ENCODE measurements at places on chromosomes 12 and 14.
A peak's percentile ranks its signal among the peaks of the same experiment; 100 is the strongest.

DNA sequence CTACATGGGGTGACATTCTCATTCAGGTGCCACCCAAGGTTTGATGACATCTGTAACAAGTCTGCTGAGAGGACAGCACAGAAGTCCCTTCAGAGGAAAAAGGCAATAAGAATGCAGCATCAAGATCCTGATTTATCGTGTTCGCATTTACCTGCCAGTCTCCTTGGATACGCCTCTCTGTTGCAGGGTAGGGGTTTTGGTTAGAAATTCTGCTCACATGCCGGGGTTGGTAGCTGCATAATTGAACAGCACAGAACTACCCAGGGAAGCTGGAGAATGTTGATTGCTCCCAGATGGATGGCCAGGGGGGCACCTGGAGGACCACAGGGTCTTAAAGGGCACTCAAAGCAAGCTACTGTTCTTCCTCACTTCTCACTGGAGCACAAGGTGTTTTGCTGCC is 31.1 kb upstream of the CHST11 start:
- no peak for DNase-seq

- no peak for DNase-seq
Observed at GRCh38 chr12:51911788-51912711, 4.7 kb downstream of the ACVRL1 start.

GRCh38 chr14:42113358-42114069 is 506.8 kb downstream of the LRFN5 start:
- DNase-seq = no peak

DNA sequence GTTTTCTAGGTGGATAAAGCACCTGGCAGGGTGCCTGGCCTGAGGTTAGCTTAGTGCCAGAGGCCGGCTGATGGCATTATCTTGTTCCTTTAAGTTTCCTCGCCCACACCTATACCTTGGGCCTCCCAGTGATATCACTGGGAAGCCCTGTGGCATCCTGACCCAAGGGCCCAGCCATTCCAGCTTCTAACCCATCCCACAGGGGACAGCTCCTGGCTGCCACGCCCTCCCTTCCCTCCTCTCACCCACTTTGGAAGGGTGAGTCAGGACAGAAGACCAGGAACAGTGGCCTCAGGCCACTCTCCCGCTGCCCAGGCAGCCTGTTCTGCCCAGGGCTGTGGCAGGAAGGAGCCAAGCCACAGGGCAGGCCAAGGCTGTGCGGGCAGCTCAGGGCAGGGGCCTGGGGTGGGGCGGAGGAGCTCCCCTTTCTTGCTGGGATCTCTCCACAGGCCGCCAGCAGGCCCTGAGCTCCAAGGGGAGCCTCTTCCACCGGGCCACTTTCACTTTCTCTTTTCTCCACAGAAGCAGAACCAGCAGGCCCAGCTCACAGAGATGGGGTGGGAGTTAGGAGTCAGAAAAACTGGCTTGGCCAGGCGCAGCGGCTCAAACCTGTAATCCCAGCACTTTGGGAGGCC is 75.1 kb downstream of the IRF2BPL start:
- DNase-seq = peak; percentile 17

- no peak for DNase-seq
Observed at GRCh38 chr14:24915958-24916595, 133.9 kb downstream of the STXBP6 start.

DNA sequence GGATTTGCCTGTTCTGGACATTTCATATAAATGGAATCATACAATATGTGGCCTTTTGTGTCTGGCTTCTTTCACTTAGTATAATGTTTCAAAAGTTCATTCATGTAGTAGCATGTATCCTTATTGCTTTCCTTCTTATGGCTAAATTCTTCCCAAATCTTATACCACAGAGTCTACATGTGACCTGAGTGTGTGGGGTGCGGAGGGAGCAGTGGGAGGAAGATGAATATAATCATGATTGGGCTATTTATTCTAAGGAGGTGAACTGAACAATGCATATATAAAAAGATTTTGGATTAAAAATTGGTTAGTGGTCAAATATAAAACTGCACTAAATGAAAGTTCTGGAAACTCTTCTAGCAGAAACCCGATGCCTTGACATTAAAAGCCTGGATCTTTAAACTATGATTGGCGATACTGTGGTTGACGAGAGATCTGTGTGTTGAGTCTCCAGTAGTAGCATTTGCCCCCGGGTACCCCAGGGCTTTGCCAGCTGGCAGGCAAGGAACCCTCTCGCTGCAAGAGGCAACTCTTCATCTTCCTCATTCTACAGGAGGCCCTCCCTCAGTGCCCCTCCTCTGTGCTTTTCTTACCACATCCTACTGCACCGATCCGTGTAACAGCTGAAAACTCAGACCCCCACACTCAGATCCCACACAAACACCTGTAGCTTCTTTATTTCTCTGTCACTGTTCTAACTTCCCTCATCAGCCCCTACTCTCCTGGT is 2.6 kb downstream of the CYP46A1 start:
- no peak for DNase-seq

DNA sequence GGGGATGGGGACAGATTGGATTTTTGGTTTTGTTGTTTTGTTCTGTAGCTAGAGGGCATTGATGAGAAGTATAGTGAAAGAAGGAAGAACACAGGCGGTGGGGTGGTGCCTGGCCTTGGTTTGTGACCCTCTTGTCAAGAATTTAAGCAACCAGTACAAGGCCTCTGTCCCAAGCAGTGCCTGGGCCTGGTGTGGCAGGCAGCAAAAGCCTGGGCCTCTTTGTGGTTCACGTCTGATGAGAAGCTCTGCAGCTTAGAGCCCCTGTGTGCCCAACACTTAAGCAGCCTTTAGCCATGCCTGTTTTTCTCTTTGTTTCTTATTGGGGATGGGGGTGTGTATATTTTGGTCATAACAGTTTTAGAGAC is 98.0 kb downstream of the PPP2R5C start:
- DNase-seq = no peak

DNA sequence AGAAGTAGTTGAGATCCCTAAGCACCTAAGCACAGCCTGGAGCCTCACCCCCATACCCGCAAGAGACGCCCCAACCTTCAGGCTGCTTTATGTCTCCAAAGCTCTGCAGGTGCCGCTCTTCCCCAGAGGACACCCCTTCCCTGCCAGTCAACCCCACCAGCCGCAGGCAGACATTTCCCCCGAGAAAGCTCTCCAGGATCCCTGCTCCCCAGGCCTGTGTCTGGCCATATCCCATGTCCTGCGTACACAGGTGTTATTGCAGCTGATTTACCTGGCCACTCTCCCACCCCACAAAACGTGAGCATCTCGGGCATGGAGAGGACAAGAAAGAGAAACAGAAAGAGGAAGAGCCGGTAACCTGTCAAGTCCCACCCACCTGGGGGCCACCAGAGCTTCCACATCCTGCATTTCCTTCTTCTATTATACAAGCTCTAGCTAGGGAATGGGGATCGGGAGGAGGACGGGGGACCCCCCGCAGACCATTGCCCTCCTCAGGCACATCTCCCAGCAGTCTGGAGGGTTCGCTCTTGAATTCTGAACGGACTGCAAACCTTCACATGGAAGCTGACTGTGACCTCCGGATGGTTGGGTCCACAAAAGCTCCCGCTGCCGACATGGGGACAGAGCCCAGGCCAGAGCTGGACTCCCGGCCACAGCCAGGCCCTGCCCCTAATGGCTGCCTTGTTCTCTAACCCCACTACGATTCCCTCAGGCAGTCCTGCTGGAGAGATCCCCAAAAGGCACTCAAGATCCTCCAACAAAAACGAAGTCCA is 17.6 kb downstream of the CCDC88C start:
- DNase-seq = no peak

DNA sequence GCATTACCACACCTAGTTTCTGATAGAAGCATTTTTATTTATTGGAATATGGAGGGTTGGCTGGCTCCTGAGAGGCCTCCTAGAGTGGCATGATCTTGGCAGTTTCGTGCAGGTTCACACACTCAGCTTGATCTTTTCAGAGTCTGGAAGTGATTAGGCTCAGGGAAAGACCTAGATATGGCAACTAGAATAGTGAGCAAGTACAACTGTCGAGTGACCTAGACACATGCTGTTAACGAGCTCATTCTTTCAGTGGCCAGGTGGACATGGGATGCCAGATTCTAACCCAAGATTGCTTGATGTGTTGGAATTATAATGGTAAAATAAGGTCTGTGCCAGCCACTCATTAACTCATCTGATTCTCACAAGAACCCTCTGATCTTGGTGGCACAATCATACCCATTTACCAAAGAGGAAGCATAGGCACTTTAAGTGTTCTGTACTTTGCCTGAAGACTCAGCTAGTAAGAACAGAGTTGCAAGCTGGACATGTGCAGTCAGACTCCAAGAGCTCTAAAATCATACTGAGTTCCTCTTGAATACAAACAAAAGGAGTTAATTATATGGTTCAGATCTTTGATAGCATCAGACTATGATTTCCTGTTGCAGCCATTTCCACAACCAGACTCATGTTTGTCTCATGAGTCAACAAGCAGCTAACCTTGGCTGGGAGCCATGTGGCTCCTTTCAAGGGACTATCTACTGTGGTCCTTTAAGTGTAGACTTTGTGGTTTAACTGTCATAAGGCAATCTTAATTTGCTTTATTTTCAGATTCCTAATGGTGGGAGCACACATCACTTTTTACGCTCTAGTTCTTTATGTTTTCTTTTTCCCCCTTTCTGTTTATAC is 144.2 kb downstream of the PLEKHA5 start:
- DNase-seq = peak; percentile 6

- DNase-seq = no peak
Observed at GRCh38 chr12:112102127-112102526, 6.5 kb downstream of the NAA25 start.

- no peak for DNase-seq
Observed at GRCh38 chr14:65387171-65387570, 25.4 kb upstream of the FUT8 start.

DNA sequence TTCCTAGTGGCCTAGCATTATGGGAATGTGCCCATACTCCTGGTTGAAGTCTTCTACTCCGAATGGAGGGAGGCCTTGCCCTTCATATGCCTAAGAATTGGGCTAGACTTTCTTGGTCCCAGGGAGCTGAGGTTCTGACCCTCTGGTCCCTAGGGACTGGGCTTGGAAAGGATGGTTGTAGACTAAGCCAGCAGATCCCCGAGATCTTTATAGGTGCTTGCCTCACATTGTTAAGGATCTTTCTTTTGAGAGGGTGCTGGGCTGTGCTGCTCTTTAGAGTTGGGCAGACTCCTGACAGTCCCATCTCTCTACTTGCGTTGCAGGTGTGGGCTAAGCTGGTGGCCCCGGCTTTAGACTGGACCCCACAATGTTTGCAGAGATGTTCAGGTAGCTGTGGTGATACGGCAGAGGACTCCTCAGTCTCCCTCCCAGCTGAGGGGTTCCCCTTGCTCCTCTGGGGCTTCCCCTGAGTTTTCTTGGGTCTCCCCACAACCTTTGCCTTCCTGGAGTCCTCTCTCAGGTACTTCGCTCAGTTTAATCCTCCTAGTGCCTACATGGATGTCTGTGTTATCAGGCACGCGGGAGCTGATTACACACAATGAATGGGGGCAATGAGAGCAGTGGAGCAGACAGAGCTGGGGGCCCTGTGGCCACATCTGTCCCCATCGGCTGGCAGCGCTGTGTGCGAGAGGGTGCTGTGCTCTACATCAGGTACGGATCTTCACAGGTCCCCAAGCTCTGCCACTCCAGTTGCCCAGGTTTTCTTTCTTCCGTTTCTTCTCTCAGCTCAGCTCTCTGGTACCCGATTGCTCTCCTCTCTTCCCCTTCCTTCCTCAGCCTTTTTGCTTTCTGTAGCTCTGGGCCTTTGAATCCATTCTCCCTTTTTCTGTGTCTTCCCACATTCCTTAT is 1.3 kb downstream of the MBD6 start:
- DNase-seq = no peak

GRCh38 chr12:55226523-55226922 is 5.7 kb downstream of the OR10A7 start:
- no peak for DNase-seq

- no peak for DNase-seq
Observed at GRCh38 chr14:22952418-22952817, 4.5 kb downstream of the HAUS4 start.

DNA sequence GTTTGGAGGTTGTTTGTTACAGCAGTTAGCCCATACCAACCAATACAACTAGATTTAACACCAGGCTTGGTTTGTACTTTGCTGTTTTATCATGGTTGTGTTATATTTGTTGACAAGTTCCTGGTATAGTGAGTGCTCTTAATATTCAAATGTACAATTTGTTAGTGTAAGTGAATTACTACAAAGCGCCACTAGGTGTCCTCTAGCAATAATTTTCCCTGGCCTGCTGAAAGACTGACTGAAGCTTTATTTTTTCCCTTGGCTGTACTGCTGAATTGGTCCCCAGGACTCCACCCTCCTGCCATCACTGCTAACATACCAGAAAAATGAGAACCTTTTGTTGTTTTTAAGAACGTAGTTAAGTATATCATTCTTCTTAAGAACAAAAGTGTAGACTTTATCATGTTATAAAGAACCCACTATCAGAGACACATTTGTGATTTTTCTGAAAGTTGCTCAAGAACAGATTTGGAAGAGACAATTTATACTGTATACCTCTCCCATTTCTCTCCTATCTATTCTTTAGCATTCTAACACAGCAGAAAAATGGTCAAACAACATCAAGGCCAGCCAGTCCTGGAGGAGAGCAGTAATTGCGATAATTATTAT is 75.3 kb upstream of the FAR2 start:
- DNase-seq = no peak

DNA sequence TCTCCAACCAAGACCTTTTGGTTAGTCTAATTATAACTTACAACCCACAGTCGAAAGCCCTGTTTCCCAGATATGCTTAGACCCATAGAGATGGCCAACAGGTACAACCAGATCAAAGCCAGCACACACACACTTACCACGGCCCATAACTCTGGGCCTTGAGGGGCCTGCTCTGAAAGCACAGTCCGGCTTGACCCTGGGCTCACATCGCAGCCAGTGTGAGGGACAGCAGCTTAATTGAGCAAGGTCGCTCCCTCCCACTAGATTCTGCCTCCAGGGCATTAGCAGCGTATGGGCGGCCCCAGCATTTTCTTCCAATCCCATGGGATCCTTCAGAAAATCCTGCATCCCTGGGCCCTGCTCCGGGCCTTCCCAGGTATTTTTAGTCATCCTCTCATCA is 157.4 kb upstream of the FKBP4 start:
- DNase-seq = no peak

DNA sequence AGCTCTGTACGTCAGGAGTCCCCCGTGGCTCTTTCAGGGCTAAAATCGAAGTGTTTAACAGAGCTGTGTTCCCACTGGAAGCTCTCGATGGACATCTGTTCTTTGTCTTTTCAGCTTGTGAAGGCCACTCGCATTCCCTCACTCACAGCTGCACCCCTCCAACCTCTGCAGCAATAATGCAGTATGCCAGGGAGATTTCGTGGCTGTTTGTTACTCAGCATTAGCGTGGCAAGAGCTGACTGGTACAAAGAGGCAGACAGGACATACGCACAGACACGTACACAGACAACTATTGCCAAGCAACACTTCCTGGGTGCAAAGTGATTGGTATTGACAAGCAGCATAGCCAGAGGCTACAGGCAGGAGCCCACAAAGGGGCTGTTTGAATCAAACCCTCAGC is 11.8 kb upstream of the FBXO21 start:
- no peak for DNase-seq

- DNase-seq = no peak
Observed at GRCh38 chr12:72471806-72472205, 199.6 kb downstream of the TRHDE start.

GRCh38 chr12:72267974-72268373 is 4.2 kb upstream of the TRHDE start:
- no peak for DNase-seq

GRCh38 chr12:52190860-52191729 is 719 bp downstream of the KRT80 start:
- no peak for DNase-seq

GRCh38 chr14:87334997-87335685 is 657.8 kb downstream of the GALC start:
- DNase-seq = no peak

Data from stimulated activated CD4-positive, alpha-beta T cell treated with anti-CD3 and anti-CD28 coated beads, Interleukin-15, amount 100 ng/mL, for 1 hour (primary cell).